ENCODE measurements at places on chromosomes 1 and 21.
A peak's percentile ranks its signal among the peaks of the same experiment; 100 is the strongest.

DNA sequence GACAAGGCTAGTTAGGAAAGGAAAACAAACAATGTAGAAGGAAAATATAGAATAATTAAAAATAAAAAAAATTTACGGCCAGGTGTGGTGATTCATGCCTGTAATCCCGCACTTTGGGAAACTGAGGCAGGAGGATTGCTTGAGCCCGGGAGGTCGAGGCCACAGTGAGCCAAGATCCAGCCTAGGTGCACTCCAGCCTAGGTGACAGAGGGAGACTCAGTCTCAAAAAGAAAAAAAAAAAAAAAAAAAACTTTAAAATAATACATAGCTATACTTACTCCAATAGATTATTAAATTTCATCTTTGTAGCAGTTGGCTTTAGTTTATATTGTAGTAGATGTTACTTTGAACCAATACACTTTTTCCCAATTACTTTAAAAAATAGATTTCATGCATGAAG, 32.0 kb downstream of the LIN9 start:
- no peak for DNase-seq

DNA sequence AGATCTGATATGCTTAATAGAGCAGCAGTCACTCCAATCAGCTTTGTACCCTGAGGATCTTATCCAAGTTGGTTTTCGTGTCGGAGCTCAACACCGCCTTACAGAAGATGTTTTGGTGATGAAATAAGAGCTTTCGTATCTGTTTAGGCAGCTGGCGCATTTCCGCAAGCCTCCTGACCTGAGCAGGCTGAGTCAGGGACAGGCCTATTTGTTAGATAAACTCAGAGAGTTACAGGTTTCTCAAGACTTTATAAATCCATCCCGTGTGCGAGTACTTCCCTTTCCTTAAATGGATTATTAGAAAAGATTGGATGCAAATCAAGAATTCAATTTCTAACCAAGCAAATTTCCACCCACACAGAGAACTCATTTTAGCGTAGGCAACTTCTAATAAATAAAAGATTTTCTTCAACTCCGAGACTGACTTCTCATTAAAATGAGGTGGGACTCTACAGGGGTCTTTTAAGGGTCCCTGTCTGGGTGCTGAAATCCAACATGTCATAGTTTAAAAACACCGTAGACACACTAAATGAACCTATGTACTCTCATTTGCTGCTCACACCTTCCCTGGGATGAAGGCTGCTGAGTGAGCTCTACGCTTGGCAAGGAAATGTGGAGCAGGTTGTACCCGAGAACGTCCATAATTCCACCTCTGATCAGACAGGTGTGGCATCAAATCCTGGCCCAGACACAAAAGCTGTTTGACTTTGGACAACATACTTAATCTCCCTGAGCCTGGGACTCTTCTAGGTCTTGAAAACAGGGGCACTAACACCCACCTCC, 106.9 kb upstream of the F3 start:
- no peak for DNase-seq

GRCh38 chr1:33878392-33878791, 14.5 kb downstream of the HMGB4 start:
- no peak for DNase-seq

DNA sequence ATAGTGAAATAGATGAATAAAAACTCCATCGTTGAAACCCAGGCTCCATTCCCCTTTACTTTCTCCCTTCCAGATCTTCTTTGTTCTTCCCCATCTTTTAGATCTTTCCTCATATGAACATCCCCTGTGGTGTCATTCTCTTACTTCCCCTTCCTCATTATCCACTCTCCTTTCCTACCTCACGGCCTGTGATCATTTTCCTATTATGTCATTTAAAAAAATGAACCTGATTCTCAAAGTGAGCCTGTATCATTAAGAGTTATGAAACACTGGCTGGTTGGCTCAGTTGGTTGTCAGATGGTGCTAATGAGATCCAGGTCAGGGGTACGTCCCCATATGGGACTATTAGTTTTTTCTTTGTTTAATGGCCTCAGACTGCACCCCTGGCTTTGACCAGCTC, 38.3 kb downstream of the TCEANC2 start:
- DNase-seq = no peak

GRCh38 chr1:47650205-47650604, 212.4 kb downstream of the FOXD2 start:
- DNase-seq = no peak

- DNase-seq = no peak
Measured at GRCh38 chr1:63294803-63295594, 27.4 kb upstream of the FOXD3 start.

- DNase-seq = peak; percentile 33
Measured at GRCh38 chr1:64268653-64269557, 65.5 kb downstream of the UBE2U start.

DNA sequence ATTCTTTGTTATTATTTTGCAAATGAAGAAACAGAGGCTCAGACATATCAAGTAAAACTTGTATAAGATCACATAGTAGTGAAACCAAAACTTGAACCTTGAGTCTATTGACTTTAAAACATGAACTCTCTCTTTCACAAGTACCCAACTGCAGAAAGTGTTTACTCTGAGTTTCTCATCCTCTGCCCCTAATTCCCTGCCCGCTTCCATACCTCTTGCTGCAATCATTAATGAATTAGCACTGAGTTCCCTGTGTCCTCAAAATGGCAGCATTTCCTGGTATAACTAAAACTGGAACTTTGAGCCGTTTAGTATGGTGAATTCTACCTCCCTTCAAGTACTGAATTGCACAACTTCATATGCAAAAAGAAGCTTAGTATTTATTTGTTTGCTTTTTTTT, 147.7 kb upstream of the DNAH14 start:
- DNase-seq = no peak

DNA sequence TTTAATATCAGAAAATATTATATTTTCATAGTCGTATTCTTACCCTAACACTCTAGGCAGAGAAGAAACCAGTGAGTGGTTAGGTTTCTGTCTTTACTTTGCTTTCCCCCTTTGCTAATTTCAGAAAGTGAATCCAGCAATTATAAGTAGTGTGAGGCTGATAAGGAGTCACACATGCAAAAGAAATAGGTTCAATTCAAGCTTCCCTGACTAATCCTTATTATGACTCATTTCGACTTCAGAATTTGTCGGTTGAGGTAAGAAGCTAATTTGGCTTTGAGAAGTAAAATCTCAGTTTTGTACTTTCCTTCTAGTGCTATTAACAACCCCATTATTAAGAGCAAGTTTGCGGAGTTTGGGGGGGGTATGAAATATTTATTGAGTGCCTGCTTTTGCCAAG, 22.4 kb downstream of the ESRRG start:
- DNase-seq = no peak

- DNase-seq = no peak
Measured at GRCh38 chr1:68454534-68454933, 4.8 kb upstream of the RPE65 start.

DNA sequence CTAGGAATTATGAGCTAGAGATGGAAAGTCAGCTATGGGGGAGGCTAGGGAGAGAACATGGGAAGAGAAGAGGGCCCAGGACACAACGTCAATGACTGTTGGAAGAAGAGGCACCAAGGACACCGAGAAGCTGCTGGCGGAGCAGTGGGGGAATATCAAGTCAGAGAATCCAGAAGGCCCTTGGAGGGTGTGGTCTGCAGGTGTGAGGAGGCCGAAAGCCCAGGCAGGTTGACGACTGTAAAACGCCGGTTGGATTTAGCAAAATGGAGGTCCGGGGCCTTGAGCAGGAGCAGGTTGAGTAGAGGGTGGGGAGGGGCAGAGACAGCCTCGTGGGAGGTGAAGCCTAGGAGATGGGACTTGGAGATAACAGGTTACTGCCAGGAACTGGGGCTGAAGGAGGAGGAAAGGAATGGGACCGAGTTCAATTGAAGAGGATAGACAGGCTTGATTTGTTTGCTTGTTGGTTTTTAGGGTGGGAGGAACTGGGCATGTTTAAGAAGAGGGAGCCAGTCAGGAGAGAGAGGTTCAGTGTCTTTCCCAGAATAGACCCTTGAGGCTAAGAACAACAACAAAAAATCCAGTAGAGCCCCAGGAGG, 35.1 kb downstream of the EDN2 start:
- no peak for DNase-seq

DNA sequence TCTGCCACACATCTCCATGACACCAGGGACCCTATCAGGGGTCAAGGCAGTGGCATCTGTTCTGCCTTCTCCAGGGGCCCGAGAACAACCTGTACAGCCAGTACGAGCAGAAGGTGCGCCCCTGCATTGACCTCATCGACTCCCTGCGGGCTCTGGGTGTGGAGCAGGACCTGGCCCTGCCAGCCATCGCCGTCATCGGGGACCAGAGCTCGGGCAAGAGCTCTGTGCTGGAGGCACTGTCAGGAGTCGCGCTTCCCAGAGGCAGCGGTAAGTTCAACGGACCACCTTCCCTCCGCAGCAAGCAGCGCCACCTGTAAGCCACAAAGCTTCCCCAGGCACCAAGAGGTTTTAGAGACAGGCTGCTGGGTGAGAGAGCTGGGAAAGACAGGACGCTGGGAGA, 15.9 kb downstream of the MX2 start:
- DNase-seq = no peak

DNA sequence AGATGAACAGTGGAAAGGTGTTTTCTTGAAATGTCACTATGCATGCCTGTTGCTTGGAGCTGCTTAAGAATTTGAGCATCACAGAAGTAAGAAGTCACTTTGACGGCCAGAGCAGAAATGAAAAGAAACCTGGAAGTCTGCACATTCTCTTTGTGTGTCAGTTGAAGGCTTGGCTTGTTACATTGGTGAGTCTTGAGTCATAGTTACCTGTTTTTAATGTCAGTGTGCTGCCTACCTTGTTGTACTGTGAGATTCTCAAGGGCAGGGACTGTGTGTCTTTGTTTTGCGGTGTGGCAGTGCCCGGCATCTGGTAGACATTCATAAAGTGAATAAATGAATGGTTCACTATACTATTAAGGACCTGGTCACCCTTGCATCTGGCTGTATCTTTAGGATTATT, 9.9 kb downstream of the OTUD3 start:
- no peak for DNase-seq

- DNase-seq = no peak
Measured at GRCh38 chr1:30806381-30807317, 49.1 kb upstream of the LAPTM5 start.

- DNase-seq = no peak
Measured at GRCh38 chr1:172351754-172352161, 68.7 kb upstream of the C1orf105 start.

DNA sequence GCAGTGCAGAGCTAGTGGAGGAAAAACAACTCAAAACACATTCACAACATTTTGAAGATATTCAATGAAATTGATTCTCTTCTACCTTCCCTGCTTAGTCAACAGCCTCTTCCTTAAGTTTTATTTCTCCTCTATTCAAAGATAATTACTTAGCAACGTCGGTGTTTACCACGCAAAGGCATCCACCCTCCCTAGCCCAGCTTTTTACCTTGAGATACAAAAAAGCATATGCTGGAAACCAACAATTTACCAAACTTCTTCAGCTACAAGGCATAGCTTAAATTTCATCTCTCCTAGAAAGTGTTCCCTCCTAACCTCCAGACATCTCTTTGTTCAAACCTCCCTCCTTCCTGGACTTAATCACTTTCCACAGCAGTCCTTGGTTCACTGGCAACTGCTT, 102.8 kb upstream of the SOD1 start:
- no peak for DNase-seq

DNA sequence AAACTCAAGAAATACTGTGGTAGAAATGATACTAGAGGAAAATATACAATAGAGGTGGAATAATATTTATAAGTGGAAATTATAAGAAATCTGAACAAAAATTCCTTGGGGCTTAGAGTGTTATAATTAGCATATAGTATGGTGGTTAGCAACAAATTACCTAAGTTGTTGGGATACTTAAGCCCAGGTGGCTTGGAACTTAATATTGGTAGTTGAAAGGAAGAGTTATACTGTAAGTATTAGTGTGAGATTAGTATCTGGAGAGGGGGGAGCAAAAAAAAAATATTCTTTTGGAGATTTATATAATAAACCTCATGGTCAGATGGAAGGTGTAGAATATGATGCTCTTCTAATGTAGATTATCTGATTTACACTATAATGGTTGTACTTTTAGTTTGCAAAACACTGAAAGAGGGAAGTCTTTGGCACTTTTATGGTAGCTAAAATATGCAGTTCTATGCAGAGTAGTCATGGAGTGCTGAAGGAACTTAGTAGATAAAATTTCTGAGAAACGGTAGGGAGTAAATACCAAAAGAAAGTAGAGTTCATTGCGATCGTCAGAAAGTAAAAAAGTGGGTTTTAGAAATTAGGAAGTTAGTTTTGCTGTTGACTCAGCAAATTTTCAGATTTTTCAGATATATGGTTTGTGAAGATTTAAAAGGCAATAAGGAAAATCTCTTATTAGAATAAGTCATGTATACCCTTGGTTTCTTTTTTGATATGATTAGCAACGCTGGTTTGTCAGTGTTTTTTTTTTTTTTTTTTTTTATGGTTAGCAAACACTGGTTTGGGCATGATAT, 45.7 kb downstream of the MTF2 start:
- DNase-seq = no peak

GRCh38 chr1:190049314-190049713, 428.4 kb downstream of the BRINP3 start:
- no peak for DNase-seq

- no peak for DNase-seq
Measured at GRCh38 chr1:150309758-150310508, 11.4 kb upstream of the PRPF3 start.

DNA sequence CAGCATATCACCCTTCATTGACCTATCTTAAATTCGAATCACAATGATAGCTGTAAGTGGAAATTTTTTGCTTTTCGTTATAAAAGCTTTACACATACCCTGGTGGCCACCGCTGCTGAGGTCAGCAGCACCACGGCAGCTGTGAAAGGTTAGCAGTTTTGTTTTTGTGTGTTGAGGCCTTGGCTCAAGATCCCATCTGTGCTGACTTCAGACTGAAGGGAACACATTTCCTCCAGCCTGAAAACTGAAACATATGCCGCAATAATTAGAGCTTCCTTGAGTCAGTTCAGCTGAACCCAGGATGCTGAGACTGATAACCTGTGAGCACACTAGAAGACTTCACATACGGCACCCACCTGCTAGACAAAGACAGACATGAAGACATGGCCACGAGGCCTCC, 103.0 kb downstream of the SMYD3 start:
- DNase-seq = no peak

DNA sequence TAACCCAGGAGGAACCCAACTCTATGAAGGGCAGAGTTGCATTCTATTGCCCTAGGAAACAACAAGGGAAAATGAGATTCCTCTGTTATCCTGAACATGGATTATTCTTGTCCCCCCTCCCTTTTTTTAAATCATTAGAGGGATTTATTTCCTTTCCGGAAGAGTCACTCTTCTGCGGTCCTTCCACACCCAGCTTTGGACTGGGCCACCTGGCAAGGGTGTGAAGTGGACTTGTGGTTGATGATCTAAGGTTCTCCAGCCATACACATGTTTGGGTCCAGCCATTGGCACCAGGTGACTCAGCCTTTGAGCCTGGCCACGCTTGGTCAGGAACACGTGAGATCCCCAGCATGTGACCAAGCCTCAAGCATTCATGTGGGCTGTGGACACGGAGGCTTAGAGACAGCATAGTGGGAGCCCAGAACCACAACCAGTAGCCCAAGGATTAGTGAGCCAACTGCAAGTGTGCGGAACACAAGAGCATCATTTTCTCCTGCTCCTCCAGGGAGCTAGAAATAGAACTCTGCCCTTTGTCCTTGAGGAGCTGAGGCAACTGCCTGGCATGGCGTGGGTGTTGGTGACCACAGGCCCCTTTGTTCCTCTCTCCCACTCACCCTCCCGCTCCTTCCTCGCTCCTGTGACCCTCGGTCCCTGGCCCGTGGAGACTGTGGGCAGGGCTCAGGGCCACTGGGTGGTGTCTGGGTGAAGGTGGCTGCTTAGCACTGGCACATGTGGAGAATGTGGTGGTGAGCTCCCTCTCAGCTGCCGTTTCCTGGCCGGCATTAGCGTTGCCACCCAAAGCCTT, 50.1 kb downstream of the NENF start:
- DNase-seq = no peak
